ENCODE measurements at places on chromosomes 12 and 14.

DNA sequence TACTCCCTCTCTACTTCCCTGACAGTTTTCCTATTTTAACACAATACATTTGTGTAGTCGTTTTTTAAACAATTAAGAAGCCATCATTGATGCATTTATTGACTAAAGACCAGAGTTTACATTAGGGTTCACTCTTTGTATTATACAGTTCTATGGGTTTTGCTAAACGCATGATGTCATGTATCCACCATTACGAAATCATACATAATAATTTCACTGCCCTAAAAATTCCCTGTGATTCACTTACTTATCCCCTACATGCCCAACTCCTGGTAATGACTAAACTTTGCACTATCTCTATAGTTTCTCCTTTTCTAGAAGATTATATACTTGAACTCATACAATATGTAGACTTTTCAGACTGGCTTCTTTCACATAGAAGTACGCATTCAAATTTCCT, 1016.5 kb upstream of the FOXG1 start:
- DNase-seq, result no peak

GRCh38 chr12:26229910-26230309, 34.5 kb downstream of the SSPN start:
- no peak for DNase-seq

- peak; percentile 73 for DNase-seq
Measured at GRCh38 chr14:68779761-68780323, 13.0 kb downstream of the ZFP36L1 start.

DNA sequence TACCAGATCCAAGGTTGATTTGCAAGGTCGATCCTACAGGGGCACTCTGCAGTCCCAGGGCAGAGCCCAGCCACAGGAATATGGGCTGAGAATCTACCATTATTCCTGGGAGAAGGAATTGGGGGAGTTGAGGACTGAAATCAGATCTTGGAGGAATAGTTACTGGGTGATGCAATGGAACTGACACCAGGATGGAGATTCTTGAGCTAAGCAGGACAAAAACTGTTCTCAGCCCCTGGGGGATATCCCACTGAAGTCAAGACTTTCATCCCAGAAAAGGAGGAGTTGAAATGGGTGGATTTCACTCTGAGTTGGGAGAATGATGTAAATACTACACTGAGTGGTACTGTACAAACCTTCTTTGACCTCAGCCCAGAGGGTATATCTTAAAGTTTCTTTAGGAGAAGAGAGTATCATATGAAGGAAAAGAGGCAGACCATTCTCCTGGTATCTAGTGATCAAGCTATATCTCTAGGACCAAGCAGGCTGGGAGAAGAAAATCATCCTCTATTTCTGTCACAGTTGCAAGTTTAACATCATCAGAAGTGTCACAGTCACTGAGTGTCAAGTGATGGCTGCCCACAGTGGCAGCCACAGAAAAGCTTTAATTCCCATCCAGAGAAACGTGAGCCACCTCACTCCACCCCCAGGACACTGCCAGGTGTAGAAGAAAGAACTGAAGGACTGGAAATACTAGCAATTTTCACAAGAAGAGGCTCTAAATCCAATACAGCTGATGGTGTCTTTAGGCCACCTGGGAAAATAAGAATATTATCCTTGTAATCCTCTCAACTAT, 181.9 kb downstream of the NUAK1 start:
- DNase-seq, result no peak

- no peak for DNase-seq
Measured at GRCh38 chr14:53894456-53894855, 62.2 kb downstream of the BMP4 start.

GRCh38 chr12:1939331-1939730, 20.9 kb upstream of the CACNA2D4 start:
- DNase-seq, result no peak

DNA sequence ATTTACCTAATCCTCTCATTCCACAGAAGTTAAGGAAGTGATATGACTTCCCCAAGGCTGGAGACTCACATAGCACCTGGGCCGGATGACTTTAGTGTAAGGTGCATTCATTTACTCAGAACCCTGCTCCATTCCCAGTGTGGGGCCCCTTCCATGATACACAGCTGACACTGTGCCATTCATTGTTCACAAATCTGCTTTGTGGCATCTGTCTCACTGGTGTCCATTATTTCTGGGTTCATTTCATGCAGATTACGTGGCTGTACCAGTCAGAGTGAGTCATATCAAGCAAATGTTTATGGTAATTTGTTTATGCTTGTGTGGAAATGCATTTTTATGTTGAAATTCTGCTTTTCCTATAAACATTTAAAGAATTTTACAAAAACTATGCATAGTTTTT, 5.2 kb downstream of the ANO4 start:
- no peak for DNase-seq

- no peak for DNase-seq
Measured at GRCh38 chr12:95759718-95760117, 30.8 kb downstream of the NTN4 start.

DNA sequence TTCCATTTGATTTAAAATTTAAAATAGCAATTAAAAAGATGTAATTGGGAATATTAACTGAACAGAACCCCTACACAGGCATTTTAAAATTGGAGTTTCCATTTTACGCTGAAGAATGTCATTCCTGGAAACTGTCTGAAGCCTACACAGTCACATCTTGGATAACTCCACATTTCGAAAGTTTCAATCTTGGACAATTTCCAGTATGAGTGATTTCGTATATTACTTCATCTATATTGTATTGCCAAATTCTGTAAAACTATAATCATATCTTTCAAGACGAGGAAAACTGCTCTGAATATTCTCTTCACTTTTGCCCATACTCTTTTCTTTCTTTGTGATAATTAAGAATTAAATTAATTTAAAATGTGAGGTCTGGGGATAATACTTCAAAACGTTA, 194.2 kb upstream of the ABCD2 start:
- DNase-seq, result no peak

DNA sequence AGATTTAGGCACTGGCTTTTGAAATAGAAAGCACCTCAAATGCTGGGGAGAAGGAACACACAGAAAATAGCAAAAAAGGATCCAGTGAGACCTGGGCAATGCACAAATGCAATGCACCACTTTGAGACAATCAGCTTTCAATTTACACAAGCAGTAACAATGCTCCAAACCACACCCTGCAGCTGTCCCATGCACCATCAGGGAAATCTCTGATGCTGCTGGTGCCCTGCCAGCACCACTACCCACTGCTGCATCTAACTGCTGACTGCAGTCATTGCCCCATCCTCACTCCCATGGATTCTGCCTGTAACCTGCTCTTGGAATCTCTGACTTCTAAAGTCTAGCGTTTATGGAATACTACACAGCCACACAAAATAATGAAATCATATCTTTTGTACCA, 21.0 kb upstream of the HMGA2 start:
- no peak for DNase-seq

GRCh38 chr14:69615496-69616407, 4.4 kb downstream of the SUSD6 start:
- DNase-seq, result peak; percentile 65

- DNase-seq, result no peak
Measured at GRCh38 chr12:104477510-104478390, 21.0 kb downstream of the CHST11 start.

DNA sequence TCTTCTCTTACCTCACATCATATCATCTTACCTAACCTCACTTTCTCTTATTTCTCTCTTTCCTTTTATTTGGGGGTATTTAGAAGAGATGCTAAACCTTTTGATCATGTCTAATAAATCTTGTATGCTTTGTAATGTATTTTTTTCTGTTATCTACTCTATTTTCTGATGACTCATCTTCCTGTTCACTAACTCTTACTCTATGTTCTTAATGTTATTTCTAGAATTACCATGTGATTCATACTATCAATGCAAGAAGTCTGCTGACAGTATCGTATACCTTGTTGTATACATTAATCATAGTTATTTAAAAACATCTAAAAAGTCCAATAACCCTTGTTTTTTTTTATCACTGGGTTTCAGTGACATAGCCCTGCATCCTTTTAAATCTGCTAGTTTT, 62.3 kb downstream of the MGAT4C start:
- DNase-seq, result no peak

GRCh38 chr12:101671157-101671791, 26.2 kb upstream of the CHPT1 start:
- peak; percentile 47 for DNase-seq

- peak; percentile 77 for DNase-seq
Measured at GRCh38 chr12:48933664-48934311, 8.5 kb upstream of the FKBP11 start.

DNA sequence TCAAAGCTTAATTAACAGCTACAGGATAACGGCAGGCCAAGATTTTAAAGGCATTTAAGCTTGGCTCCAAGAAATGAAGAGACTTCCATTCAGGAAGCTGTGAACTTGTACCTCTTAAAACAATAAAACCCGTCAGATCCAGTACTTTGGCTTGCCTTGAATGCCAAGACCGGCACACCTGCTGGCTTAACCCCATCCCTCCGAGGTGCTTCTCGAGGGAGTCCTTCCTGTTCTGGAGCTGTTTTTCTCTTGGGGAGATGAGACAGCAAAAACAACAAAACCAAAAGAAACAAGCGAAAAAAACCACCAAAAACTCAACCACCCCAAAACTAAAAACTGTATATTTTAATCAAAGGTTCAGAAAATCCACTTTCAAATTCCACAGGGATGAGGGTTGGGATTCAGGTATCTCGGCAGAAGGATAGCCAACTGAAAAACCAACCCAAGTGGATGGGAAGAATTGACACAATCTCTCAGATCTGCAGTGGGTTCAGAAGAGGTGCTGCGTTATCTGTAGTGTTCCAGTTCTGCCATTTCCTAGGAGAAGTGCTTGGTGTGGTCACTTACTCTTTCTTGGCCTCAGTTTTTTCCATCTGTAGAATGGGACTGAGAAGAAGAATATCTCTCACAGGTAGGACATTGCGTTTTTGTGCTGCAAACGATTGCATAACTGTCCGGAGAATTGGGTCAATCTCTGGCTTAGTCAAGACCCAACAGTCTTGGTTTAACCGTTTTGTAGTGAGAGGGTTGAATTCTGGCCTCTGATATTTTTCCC, 420.1 kb downstream of the VRK1 start:
- no peak for DNase-seq

DNA sequence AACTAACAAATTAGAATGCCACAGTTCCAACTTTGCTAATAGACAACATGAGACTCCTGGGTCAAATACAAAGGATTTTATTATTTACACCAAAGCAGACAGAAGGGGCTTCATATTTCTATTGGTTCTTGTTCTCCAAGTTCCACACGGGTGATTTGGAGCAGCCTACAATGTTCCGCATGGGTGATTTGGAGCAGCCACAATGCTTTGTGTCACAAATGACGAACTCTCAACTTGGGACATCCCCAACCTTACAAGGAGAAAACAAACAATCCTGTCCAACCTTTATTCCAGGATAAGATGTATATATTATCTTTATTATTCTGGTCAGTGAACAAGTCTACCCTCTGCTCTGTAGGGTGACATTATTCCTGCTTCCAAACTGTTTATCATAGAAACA, 694.3 kb upstream of the MGAT4C start:
- DNase-seq, result no peak

DNA sequence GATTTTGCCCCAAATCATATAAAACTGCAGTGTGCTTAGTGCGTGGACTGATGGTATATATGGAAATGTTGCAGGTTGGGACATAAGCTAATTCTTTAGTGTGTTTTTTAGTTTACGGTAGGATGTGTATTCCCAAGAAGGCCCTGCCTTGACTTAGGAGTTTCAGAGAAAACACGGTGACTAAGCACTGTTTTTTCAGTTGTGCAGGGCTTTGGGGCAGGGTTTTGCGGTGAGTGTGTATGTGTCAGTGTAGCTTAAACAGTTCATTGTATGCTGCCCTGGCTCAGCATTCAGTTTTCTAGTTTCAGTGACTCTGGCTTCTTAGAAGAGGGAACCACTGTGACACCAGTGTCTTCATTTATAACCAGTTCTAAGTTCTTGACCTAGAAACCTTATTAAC, 101.2 kb downstream of the AKAP6 start:
- DNase-seq, result no peak

DNA sequence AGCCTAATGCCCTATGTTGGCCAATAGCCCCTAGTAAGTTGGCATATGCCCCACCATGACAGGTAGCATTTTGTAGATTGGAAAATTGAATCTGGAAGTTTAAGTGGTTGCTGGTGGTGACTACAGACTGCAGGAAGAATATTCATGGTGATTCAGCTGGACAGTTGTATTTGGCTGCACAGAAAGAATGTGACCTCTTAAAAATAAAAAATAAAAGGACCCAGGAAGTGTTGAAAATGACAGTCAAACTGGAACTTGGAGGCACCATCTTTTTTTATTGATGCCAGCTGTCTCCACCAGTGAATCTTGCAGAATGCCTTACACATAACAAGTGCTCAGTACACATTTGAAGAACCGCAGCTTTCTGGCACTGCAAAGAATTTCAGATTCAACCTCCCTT, 73.9 kb downstream of the PRMT8 start:
- DNase-seq, result no peak

- no peak for DNase-seq
Measured at GRCh38 chr12:132285991-132286681, 43.3 kb downstream of the GALNT9 start.

- no peak for DNase-seq
Measured at GRCh38 chr12:623172-623864, 39.9 kb downstream of the NINJ2 start.

GRCh38 chr12:24408305-24408704, 458.8 kb upstream of the SOX5 start:
- no peak for DNase-seq

DNA sequence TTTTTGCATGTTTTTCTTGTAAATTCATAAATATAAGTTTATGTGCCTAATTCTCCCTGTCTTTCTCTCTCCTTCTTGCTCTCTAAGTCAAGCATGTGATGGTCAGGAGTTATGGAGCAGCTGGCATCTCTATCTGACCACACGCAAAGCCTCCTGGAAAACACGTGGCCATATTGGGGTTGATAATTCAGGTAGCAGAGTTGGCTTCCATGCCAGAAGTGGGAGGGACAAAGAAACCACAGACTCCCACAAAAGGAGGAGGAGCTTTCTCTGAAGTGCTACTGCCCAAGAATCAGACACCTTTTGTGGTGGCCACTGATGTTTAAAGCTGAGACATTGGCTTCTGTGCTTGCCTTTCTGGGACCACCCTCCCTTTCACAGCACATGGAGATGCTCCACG, 517.6 kb upstream of the TMEM132C start:
- no peak for DNase-seq

DNA sequence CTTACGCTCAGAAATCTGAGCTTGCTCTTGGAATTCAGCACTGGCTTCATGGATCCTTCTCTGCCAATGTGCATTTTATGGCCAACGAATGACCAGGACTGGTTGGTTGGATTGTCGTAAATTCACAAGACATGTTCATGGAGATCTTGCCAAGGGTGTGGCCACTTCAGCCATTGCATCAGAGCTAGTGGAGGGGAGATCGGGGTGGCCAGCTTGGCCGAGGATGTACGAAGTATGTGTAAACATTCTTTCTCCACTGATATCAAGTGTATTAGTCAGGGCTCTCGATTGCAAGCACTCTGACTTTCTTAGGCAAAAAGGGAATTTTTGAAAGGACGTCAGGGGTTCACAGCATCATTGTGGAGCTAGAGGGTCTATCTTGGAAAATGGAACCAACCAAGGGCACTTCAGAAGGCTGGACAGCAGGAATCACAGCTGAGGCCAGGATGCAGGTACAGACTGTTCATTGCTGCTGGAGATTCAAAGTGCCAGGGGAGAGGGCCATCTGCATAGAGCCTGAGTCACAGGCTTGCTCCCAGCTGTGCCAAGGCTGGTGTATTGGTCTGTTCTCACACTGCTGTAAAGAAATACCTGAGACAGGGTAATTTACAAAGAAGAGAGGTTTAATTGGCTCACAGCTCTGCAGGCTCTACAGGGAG, 32.9 kb upstream of the ADGRD1 start:
- no peak for DNase-seq
